ENCODE measurements at places on chromosomes 5 and 9. TPM values are rescaled to one million over a fixed set of nuclear protein-coding genes. Genes with fewer than 3 reads are reported as not detected.

IL31RA gene
- total RNA-seq = 1.2 TPM

C9orf50 gene
- 0.12 TPM for total RNA-seq

C5orf52 gene
- not detected for total RNA-seq

SLC34A1 gene
- total RNA-seq = not detected

KIF4B gene
- under 0.01 TPM for total RNA-seq

CCDC183 gene
- total RNA-seq = 0.37 TPM

PRR16 gene
- 5.9 TPM for total RNA-seq

INSL6 gene
- not detected for total RNA-seq

IRF1 gene
- total RNA-seq = 24.7 TPM

INSYN2B gene
- 11.2 TPM for total RNA-seq

PPP3R2 gene
- total RNA-seq = not detected
